Stimulated activated CD8-positive, alpha-beta memory T cell treated with anti-CD3 and anti-CD28 coated beads, Interleukin-4, amount 100 ng/mL, for 4 hours (primary cell): ENCODE measurements at places on chromosomes 3 and 15.

DNA sequence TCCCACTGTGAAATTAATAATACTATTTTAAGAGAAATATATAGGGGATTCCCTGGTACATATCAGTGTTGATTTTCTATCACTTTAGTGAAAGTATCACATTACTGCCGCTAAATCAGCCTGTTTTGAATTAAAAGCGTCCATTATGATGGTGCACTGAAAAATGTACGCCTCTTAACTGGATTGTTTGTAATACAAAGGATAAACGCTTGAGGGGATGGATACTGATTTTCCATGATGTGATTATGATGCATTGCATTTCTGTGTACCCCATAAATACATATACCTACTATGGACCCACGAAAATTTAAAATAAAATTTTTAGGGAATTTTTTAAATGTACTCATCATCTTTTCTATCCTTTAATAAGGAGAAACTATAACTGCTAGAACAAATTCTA lies 478.6 kb downstream of the MAGI1 start:
- no peak for DNase-seq

DNA sequence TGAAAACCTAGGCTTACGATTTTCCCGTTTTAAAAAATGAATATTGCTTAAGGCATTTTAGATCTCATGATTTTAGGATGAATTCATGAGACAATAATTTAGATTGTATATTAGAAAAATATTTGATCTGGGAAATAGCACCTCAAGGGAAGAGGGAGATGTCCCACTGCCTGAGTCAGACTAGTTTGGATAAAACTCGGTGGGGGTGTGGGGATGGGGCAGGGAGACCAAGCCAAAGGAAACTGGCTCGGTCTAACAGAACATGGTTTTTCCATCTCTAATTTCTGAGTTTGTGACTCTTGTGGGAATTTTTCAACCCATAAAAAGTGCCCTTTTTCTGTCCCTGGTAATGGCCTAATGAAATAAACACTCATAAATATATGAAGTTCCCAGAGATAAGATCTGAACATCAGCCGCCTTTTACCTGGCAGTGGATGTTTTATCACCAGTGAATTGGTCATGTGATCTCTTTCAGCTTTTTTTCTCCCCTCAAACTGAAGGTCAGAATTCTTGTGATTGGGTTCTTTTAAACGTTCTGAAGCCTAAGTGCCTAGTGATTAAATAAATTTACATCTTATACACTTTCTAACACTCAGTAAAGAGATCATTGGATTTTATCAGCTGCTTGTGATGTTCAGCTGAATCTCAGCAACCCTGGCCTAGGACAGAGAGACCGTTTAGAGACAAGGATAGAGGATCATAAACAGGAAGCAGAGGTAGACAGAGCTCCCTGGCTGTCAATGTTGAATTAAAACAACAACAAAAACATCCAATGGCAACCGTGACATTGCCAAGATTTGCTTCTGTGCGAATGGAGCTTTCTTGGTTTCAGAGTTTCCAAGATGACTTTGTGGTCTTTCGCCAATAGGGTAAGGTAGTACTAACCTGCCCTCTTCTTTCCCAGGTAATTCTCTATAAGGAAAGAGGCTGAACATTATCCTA lies 1038.2 kb downstream of the MCTP2 start:
- DNase-seq, result no peak

GRCh38 chr3:130088061-130088460 lies 6.4 kb downstream of the ALG1L2 start:
- DNase-seq, result no peak

DNA sequence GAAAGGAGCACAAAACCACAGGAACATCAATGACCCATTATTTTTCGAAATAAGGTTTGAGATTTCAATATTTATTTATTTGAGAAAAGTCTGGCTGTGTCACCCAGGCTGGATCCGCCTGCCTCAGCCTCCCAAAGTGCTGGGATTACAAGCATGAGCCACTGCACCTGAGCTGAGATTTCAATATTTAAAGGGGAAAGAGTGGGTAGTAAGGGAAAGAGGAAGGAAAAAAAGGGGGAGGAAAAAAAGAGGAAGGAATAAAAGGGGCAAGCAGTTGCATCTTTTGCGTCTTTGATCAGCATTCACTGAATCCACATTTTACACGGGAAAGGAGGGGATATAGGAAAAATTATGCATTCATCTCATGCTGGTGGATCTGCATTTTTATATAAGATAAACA lies 47.4 kb downstream of the ERICH6 start:
- no peak for DNase-seq

- DNase-seq, result no peak
Observed at GRCh38 chr3:52366527-52366926, 50.4 kb downstream of the DNAH1 start.

DNA sequence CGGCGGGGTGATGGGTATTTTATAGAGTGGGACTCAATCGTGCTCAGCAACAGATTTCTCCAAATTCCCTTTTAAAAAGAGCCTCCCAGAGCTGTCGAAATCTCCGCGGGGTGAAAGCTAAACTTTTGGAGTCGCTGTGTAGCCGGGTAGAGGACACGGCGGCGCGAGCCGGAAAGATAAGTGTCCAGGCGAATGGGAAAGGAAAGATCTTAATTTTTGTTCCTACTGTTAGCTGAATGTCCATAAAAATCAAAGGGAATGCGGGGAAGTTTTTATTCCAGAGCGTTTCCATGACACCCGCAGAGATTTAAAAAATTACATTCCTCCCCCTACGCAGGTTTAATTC lies 9.1 kb downstream of the EOMES start:
- DNase-seq, result no peak

DNA sequence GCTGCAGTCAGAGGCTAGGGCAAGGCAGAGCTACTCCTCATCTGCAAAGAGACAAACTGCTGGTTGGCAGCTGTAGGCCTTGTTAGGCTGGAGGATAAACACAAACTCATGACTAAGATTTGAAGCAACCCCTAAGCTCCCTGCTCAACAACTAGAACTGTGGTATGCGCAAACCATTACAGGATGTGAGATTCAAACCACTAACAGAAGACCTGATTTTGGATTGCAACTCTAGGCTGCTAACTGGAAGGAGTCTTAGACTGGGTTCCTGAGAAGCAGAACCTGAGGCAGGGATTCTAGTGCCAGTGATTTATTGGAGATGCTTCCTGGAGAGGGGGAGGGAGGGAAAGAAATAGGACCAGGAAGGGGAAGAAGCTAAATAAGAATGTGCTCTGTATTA lies 22.5 kb downstream of the CCR4 start:
- DNase-seq, result no peak

GRCh38 chr3:60154011-60154410 lies 1097.2 kb downstream of the FHIT start:
- no peak for DNase-seq

GRCh38 chr3:9147896-9148266 lies 101.6 kb downstream of the SRGAP3 start:
- no peak for DNase-seq

GRCh38 chr15:36363335-36363734 lies 216.1 kb upstream of the CDIN1 start:
- DNase-seq, result no peak

- DNase-seq, result no peak
Observed at GRCh38 chr3:111584744-111585143, 10.4 kb downstream of the ZBED2 start.

- no peak for DNase-seq
Observed at GRCh38 chr3:72907731-72908620, 20.1 kb downstream of the GXYLT2 start.

DNA sequence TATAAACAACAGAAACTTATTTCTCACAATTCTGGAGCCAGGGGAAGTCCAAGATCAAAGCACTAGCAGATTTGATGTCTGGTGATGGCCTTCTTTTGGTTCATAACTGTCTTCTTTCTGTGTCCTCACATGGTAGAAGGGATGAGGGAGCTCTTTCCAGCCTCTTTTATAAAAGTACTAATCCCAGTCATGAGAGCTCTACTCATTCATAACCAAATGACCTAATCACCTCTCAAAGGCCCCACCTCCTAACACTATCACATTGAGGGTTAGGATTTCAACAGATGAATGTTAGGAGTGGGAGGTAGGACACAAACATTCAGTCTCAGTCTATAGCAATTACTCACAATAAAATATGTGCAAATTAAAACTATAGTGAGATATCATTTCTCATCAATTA lies 50.1 kb upstream of the UBE2E2 start:
- no peak for DNase-seq

- no peak for DNase-seq
Observed at GRCh38 chr3:114128826-114129225, 50.0 kb downstream of the DRD3 start.

- no peak for DNase-seq
Observed at GRCh38 chr3:50666837-50667236, 7.9 kb upstream of the DOCK3 start.

DNA sequence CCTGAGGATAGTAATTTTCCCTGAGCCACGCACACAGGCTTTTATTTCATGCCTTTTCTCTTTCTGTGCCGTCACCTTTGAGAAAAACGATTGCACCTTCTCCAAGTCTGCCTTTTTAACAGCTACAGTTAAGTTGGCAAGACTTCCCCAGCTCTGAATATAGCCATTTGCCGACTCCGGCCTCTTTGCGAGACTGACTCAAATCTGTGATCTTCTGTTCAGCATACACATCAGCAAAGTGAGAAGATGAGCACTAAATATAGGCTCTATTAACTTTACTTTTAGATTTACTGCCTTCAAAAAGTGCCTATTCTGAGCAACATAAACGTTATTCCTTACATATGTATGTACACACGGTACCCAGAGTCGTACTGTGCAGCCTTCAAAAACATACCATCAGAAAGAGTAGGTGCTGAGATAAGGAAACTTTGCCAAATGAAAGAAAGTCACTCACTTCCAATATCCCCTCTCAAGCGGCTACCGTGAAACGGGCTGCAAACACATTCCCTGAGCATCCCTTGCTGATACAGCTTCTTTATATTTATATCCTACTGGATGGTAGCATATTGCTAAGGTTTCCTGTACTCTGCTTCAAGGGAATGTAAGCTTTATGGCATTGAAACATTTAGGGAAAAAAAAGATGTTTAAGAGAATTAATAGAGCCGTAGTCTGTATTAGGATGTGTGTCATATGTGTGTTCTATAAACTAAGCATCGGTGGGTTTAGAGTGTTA lies 283.3 kb upstream of the TPRG1 start:
- no peak for DNase-seq

GRCh38 chr15:75347222-75348033 lies 589 bp downstream of the NEIL1 start:
- DNase-seq, result no peak

DNA sequence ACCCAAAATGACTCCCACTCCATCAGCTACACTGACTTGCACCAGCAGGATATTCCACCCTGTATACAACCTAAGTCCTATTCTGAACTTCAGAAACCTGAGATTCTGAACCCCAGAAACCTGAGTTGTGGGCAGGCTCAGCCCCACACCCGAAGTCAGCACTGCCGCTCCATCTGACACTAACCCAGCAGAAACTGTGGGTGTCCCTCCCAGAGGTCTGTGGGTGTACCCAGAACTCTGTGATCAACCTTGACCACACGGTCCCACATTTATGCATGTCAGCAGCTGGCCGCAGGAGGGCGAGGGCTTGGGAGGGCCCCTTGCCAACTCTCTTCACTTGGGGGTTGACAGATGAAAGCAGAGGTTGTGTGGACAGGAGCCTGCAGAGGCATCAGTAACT lies 9.3 kb downstream of the OXTR start:
- DNase-seq, result no peak

GRCh38 chr15:40471808-40472150 lies 995 bp downstream of the CHST14 start:
- no peak for DNase-seq

- DNase-seq, result no peak
Observed at GRCh38 chr3:187533797-187534196, 136.4 kb downstream of the SST start.

- no peak for DNase-seq
Observed at GRCh38 chr3:37640636-37641375, 220.9 kb upstream of the CTDSPL start.

- no peak for DNase-seq
Observed at GRCh38 chr15:83207660-83208366, at the start of gene HDGFL3. HDGFL3 (minus strand) TSS chr15:83207823; CDS start chr15:83207414, 409 bp downstream.

- no peak for DNase-seq
Observed at GRCh38 chr15:74608786-74609185, 6.8 kb upstream of the CLK3 start.
